ENCODE measurements at places on chromosomes 3 and 15. TPM values are rescaled to one million over a fixed set of nuclear protein-coding genes. Genes with fewer than 3 reads are reported as not detected.

The SPPL2A gene
- total RNA-seq: 228 TPM

The ZNF80 gene
- not detected for total RNA-seq

The TMOD3 gene
- total RNA-seq: 31.2 TPM

The ZWILCH gene
- total RNA-seq: 8.9 TPM

The KLHL6 gene
- total RNA-seq: 0.23 TPM

The VEPH1 gene
- 9.3 TPM for total RNA-seq

The SIDT1 gene
- total RNA-seq: 3.2 TPM

All from suprapubic skin (tissue), 4 donors.